ENCODE measurements at places on chromosomes 11 and 22.

DNA sequence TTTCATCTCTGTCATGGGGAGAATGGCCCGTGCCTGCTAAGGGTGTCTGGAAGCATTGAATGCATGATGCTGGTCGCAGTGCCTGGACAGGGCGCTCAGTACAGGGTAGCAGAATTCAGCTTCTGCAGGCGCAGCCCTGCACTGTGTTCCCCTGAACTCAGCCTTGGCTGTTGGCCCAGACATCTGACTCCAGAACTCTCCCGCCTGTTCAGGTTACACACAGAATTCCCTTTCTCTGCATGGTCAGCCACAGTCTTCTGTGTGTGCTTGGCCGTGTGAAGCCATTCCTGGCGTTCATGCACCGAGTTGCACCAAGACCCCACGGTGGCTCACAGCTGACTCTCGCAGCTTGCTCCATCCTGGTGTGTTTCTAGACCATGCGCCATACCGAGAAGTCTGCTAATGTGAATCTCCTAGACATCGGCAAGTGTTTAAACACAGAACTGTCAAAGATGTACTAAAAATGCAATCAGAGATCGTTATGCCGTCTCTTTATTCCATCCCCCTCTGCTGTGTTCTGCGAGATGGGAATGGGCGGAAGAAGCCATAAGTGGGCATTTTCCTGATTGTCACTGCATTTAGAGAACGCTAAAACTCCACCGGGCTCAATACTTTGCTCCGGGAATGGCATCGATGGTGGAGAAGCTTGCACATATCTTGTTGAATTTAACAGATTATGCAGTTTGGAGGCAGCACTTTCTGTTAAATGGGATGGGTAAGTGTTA, 55.6 kb downstream of the MPPED1 start:
- DNase-seq, result no peak

- DNase-seq, result no peak
Observed at GRCh38 chr11:117538263-117539135, 210.8 kb downstream of the CEP164 start.

GRCh38 chr11:69213316-69213715, 57.6 kb downstream of the SMIM38 start:
- peak; percentile 36 for DNase-seq

DNA sequence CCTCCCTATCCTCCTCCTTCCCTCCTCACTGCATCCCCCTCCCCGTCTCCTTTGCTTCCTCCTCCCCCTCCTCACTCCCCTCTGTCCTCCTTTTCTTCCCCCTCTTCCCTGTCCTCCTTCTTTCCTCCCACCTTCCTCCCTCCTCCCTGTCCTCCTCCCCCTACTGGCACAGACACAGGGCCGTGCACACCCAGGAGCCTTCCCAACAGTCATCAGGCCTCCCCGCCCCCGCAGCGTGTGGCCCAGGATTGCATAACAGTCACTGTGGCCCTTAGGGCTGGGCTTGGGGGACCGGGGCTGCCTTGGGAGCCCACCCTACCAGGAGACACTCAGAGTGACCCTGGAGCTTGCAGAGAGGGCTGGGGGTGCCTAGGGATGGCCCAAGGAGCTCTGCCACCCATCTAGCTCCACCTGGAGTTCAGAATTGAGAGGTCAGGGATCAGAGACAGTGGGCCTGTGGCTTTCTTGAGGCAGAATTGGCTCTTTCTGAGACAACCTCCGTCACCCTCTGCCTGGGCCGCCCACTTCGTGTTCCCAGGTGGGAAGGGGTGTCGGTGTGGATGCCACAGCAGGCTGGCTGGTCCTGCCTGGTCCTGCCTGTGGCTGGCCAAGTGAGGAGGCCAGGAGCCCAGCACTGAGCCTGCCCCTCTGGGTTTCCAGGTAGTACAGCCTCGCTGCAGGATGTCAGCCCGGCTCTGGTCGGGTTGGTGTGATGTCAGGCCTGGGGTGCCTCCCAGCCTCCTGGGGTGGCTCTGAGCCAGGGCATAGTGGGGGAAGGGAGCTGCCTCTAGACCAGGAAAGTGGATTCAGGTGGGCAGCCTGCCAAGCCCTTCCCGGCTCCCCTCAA, 1.6 kb downstream of the SPI1 start:
- no peak for DNase-seq

DNA sequence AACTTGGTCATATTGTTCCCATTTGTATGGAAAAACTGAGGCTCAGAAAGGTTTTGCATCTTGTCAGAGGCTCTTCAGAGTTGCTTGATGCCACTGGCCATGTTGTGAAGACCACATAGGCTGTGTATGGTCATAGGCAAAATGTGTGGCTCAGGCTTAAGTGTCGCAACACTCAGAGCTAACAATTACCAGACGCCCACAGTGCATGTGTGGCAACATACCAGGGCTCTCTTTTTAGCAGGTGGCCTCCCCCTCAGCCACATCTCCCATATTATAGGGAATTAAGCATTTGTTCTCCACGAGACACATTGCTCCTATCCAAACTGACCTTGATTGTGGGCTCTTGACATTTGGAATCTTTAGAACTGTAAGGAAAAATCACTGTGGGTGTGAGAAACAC, 802.5 kb downstream of the DLG2 start:
- no peak for DNase-seq

- no peak for DNase-seq
Observed at GRCh38 chr11:106695506-106695905, 322.8 kb downstream of the GUCY1A2 start.

DNA sequence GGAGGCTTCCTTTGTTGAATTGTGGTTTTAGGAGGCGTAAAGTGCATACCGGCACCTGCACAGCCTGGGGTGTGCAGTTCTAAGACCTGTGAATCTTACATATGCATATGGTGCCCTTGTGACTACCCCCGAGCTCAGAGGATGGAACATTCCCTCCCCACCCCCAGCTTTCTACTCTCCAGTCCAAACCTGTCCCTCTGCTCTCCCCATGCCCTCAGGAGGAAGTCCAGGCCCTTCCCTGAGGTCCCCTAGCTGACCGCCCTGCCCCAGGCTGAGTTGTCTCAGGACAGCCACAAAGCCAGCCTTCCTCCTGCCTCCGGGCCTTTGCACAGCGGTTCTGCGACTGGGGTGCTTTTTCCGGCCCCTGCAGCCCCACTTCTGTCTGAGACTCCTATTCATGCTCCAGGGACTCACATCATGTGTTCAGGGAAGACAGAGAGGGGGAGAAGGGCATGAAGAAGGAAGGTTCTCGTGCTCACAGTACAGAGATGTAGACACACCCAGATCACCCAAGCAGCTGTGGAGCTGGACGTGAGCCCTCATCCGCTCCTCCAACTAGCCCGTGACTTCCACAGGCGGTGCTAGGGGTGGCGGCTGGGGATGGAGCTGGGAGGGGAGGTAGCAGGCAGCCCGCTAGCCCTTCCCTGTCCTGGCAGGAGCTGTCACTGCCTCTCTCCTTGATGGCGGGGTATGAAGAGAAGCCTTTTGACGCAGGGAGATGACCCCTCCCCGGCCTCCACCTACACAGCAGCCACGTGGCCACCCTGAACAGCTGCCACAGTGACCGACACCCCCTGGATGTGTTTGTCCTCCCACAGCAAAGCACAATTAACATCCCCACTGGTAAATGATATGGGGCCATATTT, 50.8 kb downstream of the FLRT1 start:
- no peak for DNase-seq

GRCh38 chr22:35398591-35398973, 1.4 kb upstream of the MCM5 start:
- DNase-seq, result no peak

GRCh38 chr22:19877626-19878339, 23.1 kb upstream of the GNB1L start:
- DNase-seq, result peak; percentile 15

DNA sequence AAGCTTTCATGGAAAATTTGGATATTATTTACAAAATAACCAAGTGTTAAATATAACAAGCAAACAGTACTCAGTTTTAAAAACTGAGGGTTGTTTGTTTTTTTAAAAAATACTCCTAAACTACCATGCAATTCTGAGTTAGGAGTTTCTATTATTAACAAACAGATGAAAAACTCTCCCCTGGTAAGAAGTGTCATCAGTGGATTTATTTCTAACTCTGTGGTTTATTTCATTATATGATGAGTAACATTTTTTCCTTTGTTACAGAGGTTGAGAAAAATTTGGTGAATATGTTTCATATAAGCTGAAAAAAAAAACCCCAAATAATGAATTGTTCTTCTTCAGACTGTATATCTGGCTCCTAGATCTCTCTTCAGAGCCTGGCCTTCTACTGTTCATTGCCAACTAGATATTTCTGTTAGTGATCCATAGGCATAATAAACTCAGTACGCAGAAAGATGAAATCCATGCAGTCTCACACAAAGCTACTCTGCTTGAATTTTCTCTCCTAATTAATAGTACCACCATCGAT, 29.4 kb upstream of the PDE3B start:
- DNase-seq, result no peak

- DNase-seq, result no peak
Observed at GRCh38 chr22:24504540-24504939, 9.4 kb downstream of the UPB1 start.

DNA sequence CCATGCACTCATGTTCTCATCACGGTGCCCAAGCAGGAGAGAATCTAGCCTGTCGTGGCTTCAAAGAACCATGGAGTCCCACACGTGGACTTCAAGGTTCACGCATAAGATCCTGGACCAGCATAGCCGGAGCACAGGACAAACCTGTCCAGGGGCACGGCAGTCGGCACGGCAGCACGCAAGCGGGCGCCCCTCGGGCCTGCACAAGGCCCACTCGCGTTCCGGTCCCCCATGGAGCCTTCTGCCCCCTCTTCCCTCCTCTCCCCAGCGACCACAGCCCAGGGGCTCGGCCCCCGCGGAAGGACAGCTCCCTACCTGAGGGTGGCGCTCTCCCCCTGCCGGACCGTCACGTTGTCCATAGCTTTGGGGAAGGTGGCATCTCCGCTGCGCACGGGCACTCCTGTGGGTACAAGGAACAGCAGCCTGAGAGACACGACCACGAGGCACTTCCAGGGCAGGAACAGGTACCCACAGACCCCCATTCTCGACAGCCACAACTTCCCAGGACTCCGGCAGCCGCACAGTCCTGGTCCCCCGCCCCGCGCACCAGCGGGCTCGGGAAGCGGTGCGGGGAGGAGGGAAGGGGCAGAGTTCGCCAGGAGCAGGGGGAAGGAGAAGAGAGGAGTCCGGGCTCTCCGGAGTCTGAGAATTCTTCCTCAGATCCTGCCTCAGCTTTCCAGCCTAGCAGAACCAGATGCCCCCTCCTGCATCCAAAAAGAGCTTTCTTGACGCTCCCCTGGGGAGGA, 589.5 kb downstream of the OPCML start:
- no peak for DNase-seq

GRCh38 chr11:128759597-128759996, 65.7 kb downstream of the FLI1 start:
- no peak for DNase-seq

GRCh38 chr11:134406264-134407185, 5.5 kb downstream of the B3GAT1 start:
- DNase-seq, result no peak

DNA sequence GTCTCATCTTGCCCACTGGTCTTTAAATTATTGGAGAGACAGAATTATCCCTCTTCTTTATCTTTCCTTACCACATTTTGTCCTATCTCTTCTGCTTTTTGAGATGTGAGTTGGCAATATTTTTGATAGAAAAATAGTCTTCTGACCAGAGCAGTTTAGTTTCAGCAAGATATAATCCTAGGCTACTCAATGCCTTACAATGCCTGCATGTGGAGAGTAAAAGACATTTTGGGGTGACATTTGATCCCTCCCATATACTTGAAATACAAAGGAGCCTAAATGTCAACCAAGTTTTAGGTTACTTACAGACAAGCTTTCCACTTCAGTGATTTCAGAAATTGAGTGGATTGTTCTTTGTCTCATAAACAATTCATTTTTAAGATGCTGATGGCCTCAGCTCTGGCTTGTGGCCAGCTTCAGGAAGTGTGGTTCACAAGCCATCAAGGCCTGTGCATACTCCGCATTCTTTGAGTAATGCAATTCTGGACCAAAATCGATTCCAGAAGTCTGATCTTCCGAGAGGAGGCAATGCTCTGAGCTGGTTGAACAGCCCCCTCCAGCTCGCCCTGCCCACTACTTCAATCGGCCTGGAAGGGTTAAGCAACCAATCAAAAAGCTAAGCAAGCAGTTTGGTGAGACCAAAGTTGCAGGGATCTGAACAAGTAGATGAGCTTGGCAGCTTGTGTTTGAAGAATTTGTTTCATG, 274.4 kb downstream of the BLID start:
- no peak for DNase-seq

DNA sequence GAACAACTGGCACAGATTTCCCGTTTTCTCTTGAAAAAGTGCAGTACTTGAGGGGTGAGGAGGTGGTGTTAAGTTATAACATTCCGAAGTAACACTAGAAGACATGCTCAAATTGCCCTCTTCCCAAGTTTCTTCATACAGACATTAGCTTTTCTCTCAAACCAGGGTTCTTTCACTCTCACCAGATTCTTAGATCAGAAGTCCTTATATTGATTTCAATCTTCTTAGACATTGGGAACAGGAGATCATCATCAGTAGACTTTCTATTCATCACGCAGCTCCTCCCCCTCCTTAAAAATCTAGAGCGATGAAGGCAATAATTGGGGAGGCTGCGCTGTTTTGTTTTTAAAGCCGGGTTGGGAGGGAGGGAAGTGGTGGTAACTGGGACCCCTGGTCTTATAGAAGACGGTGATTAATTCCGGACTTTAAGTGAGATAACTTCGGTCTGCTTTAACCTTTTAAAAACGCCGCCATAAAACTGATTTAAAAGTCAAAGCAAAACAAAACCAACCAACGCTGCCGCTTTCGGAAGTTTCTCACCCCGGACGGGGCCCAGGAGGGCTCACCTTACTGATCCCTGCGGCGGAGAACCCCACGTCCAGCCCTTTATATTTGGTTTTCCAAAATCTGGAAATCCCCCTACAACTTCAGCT, 665 bp downstream of the USP28 start:
- DNase-seq, result no peak

Data from activated T-cell treated with anti-CD3 and anti-CD28 coated beads, Interleukin-2, amount 50 U/mL, for 24 hours (primary cell).